Non-pigmented ciliary epithelial cell (primary cell): ENCODE measurements at places on chromosomes 5 and 9.

DNA sequence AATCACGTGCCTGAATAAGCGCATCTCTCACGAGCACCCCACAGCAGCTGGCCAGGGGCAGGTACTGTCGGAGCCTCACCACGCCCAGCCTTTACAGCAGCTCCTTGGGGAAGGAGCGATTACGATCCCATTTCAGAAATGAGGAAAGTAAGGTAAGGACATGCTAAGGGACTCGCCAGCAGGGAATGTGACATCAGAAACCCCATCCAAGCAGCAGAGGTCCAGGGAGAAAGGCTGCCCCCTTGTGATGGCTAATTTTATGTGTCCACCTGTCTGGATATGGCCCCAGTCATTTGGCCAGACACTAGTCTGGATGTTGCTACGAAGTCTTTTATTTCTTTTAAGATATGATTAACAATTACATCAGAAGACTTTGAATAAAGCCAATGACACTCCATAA is 77.3 kb downstream of the UBE2QL1 start:
- DNase-seq: no peak

DNA sequence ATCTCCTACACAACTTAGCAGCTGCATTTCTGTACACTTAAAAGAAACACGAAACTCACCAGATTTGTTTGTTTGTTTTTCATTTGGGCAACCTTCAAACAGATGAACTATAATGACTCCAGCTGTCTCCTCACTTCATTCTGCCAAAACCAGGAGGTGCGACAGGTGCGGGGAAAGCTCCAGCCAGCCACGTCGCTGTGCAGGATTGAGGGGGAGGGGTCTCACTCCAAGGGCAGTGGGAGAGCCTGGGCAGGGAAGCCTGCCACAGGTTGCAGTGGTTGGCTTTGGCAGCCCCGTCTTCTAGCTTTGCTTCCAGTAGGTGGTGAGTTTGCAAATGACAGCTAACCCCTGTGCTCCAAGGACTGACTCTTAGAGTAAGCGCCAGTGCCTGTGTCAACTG is 215.8 kb downstream of the CEMIP2 start:
- DNase-seq: no peak

GRCh38 chr9:111094433-111094924 is 56.2 kb upstream of the LPAR1 start:
- DNase-seq: peak; percentile 56

DNA sequence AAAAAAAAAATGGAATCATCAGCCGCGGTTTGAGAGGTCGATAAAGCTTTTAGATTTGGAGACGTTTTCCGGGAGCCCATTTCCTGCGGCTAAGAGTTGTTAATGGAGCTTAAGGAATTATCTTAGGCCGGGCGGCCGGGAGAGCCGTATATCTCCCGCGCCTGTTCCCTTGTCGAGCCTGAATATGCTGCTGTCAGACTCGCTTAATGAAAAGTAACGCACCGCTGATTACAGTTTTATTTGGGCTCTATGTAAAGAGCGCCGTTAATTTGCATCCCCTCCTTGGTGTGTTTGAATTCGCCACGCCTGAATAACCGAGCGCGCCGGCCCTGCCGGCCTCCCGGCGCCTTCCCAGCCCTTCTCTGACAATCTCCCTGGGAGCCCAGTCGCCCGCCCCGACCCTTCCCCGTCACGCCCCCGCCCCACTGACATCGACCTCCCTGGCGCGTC is 7.9 kb downstream of the IRX4 start:
- DNase-seq: no peak

DNA sequence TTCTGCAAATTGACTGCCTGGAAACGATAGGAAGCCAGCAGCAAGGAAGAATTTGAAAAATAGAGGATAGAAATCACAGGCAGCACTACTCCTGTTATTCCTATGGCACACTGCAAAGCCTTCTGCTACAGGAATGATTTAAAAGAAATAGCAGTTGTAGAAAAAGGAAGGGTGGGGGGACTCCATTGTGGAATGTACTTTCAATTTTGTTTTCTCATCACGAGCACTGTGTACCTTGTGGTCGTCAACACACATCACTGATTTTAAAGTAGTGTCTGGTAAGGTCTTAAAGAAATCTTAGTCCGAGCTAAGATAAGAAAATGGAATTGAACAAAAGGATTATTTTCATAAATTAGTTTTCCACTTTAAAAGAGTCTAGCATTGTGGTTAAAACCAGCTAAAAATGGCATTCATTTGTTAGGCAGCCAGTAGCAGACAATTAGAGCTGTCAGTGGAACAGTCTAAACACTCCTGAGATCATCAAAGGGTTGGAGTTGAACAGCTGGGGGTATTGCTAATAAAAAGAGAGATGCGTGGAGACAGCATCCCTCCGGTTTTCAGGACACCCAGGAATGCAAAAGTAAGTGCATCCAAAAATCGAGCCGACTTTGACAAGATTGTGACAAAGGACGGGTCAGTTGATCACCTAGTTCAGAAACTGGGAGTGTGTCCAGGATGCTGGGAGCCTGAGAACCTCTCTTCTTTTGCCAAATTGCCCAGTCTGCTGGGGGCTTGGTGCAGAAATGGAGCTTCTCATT is 97.8 kb upstream of the WWC1 start:
- DNase-seq: no peak

DNA sequence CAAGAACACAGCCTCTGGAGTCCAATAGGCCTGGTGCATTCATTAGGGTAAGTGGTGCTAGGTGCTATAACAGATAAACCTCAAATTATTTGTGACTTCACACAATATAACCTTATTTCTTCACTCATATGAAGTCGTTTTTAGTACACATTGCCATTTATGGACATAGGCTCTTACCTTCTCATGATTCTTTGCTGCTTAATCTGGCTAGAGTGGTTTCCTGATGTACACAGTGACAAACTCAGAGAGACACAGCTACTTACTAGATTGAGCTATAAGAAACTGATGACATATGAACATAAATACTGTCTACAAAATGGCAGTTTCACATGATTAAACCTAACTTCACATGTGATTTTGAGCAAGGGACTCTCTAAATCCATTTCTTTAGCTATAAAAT is 14.2 kb upstream of the SUB1 start:
- DNase-seq: no peak

DNA sequence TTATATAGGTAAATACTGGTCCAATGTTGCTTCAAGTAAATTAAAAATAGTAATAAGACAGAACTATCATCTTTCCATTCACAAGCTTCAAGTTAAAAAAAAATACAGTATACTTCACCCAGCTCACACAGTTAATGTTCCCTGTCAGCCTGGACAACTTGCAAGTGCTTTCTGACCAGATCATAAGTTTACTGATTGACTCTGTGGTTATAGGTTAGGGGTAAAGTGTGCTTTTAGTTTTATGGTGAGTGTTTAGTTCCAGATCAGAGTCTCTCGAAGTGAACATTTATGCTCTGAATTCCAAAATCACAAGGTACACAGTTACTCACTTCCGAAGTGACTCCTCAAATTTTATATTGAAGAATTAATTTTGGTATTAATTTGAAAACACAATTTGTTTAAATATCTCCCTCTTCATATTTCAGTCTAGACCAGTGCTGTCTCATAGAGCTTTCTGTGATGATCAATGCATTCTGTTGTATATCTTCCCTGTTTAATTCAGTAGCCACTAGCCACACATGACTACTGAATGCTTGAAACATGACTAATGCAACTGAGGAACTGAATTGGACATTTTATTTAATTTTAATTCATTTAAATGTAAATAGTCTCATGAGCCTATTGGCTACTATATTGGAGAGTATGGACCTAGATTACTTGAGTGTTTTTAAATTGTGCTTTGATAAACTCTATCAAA is 90.7 kb downstream of the MEF2C start:
- peak; percentile 44 for DNase-seq

DNA sequence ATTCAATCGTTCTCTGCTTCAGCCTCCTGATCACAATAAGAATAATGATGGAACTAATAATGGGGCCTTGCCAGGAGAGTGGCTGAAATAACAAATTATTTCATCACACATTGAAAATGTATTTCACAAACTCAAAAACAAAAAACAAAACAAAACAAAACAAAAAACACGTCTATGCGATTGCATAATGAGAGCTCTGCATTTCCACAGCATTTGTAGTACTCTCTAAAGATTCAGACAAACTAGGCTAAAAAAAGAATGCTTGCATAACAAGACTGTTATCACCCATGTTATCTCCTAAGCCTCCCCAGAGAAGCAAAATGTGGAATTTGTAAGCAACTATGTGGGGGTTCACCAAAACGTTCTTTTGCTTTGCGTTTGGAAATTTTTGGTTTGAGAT is 48.1 kb downstream of the PRELID2 start:
- DNase-seq: no peak

DNA sequence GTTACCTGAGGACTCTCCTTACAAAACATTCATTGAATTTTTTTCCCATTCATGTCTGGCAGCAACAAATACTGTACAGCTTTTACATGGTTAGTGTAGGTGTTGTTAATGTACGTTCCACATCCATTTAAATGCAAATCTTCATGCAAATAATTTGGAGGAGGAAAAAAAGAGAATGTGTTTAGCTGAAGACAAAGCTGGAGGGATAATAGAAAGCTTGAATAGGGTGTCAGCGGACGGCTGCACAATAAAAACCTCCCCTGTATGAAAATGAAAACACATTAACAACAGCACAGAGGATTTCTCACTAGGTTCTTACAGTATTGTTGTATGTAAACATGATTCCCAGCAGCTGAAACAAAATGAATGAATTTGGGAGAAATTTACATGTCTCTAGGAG is 231.5 kb downstream of the ZNF608 start:
- DNase-seq: no peak

DNA sequence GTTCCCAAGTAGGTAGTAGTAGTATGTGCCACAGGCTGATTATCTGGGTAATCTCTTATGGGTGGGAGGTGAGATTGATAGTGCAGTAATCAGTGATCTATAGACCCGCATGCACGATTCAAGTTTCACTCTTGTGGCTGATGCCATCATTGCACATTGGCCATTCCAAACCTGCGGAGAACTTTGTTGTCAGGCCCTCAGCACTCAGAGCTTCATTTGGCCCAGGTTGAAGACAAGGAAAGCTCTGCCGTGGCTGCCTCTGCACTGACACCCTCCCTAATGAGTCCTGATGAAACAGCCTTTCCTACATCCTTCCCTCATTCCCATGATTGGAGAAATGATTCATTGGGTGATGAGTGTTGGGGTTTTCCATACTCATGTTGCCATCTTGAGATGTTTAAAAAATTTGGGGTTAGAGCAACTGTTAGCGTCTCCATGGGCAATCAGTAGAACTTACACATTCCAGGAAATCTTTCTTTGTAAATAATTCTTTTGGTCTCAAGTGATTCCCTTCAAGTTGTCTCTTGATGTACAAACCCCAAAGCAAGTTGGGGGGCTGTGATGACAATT is 22.9 kb downstream of the PROP1 start:
- no peak for DNase-seq

DNA sequence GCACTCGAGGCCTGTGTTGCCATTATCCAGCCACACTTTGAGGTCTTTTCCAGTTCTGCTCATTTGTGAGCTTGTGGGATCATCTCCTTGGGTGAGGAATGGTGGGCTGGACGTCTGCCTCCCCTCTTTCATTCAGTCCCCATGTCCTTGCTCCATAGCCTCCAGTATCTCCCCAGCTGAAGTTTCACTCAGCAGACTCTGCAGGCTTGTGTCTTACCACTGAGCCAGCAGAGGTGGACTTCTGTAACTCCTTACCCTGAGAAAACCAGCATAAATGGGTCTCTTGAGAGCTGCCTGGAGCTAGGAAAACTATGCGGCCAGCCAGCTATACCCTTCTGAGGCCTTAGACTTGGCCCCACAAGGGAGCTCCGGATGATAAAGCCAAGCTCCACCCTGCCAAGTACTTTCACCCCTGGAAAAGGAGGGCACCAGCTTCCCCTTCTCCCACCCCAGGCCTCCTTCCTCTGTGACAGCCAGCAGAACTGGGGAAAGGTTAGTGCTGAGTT is 12.2 kb downstream of the IRF1 start:
- DNase-seq: no peak

DNA sequence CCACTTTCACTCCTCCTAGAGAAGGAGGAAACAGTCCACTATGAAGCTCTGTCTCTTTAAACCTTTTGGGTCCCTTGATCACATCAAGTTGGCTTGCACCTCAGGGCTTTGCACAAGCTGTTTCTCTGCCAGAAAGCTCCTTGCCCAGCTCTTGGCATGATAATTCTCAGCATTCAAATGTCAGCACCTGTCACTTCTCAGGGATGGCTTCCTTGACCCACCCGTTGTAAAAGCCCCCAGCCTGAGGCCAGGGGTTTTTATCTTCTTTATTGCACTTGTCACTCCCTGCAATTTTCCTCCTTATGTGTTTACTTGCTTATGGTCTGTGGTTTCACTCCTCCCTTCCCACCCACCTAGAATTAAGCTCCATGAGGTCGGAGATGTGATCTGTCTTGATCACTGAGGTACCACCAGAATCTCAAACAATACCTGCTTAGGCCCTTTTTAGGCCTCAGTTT is 200.7 kb upstream of the TBC1D2 start:
- no peak for DNase-seq

- no peak for DNase-seq
Measured at GRCh38 chr5:176610435-176610773, 448 bp upstream of the GPRIN1 start.

- no peak for DNase-seq
Measured at GRCh38 chr5:2666081-2666480, 85.4 kb downstream of the IRX2 start.

DNA sequence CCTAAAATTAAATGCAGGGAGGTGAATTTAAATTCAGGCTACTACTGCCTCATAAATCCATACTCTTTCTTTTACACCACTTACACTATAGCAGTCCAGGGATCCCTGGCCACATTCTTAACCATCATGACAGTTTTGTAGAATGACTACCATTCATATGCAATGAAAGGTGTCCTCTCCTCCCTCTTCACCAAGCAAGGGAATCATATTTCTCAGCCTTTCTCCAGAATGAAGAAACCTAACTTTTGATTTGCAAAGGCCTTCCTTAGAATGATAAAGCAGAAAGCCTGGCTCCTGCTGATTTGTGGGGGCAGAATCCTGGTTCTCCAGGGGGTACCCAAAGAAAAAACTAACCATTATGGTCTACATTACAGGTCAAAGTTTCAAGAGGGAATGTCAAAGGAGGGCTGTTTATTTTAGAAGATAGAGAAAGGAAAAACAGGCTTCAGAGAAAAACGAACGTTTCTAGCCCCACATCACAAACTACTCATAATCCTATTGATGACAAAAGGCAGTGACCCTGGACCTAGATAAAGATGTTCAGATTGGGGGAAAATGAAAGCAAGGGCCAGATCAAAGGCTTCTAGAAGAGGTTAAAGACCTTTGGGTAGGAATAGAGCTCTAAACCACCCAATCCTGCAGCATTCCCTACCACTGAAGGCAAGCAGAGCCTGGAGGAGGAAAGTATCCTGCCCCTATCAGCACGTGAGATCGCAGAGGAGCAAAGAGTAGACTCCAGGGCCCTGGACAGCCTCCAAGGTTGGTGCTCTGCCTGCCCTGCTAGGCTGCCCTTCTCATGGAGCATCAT is 11.5 kb downstream of the WNT8A start:
- DNase-seq: no peak

GRCh38 chr9:74817281-74817810 is 70.4 kb downstream of the TRPM6 start:
- no peak for DNase-seq

GRCh38 chr9:137241490-137242268 is 592 bp downstream of the TUBB4B start:
- DNase-seq: no peak
